ENCODE measurements at places on chromosomes 4 and X.

GRCh38 chr4:52788806-52789205, 37.6 kb upstream of the ERVMER34-1 start:
- no peak for DNase-seq
- H3K36me3 ChIP-seq: no peaks in the 10 kb centered on the region
- H3K27ac ChIP-seq: no peak overlapping the region
- H3K4me1 ChIP-seq: no peaks in the 10 kb centered on the region
- H3K4me3 ChIP-seq: no peak overlapping the region

DNA sequence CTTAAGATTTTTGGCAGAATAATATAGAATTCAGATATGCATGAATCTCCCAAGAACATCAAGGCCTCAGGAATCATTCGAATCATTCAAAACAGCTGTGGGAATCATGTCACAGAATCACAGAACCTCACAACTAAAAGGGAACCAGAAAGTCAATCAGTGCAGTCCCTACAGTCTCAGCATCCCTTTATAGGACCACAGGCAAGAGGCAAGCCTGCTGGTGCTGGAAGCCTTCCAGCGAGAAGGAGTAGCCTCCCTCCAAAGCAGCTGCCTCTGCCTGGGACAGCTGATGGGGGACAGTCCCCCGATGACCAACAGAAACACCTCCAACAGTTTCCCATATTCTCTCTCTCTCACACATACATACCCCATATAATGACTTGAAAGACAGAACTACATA, 20.7 kb downstream of the QDPR start:
- no peaks in the 10 kb centered on the region for H3K4me1 ChIP-seq
- no peak overlapping the region for H3K4me3 ChIP-seq
- H3K27ac ChIP-seq: no peak overlapping the region
- no peak for DNase-seq

GRCh38 chr4:169228076-169228475, 42.7 kb downstream of the SH3RF1 start:
- no peaks in the 10 kb centered on the region for H3K36me3 ChIP-seq
- no peaks in the 10 kb centered on the region for H3K4me1 ChIP-seq
- no peaks in the 10 kb centered on the region for H3K27me3 ChIP-seq
- no peak overlapping the region for H3K4me3 ChIP-seq

DNA sequence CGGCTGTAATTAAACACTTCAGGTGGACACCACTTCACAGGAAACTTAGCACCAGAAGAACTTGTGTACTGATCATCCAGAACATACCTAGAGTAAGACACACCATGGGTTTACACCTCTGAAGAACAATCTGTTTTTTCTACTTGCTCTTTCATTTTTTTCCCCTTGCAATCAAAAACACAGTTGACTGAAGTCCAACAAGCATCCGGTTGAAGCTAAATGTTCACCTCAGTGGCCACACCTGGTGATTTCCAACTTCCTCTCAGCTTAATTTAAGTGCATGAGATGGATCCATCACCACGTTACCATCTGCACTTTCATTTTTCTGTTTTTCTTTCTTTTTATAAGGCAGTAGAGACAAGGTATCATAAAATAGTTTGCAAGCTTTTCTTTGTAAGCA, 4.9 kb upstream of the TXK start:
- peak overlapping the region; percentile 59 for H3K27ac ChIP-seq
- H3K4me1 ChIP-seq: peaks cover 66% of the 10 kb centered on the region
- H3K27me3 ChIP-seq: no peaks in the 10 kb centered on the region
- H3K4me3 ChIP-seq: no peak overlapping the region

- H3K27ac ChIP-seq: no peak overlapping the region
- H3K27me3 ChIP-seq: no peaks in the 10 kb centered on the region
- H3K4me3 ChIP-seq: no peak overlapping the region
- no peaks in the 10 kb centered on the region for H3K4me1 ChIP-seq
These were observed 313.9 kb downstream of the FBXW7 start for GRCh38 chr4:152221816-152222516.

GRCh38 chr4:1418494-1419285, 12.4 kb upstream of the NKX1-1 start:
- no peak for DNase-seq
- H3K27ac ChIP-seq: no peak overlapping the region
- H3K4me1 ChIP-seq: no peaks in the 10 kb centered on the region
- no peaks in the 10 kb centered on the region for H3K27me3 ChIP-seq

GRCh38 chrX:6778544-6779503, 243.9 kb upstream of the VCX3A start:
- no peak for DNase-seq
- no peaks in the 10 kb centered on the region for H3K4me1 ChIP-seq
- no peaks in the 10 kb centered on the region for H3K36me3 ChIP-seq

DNA sequence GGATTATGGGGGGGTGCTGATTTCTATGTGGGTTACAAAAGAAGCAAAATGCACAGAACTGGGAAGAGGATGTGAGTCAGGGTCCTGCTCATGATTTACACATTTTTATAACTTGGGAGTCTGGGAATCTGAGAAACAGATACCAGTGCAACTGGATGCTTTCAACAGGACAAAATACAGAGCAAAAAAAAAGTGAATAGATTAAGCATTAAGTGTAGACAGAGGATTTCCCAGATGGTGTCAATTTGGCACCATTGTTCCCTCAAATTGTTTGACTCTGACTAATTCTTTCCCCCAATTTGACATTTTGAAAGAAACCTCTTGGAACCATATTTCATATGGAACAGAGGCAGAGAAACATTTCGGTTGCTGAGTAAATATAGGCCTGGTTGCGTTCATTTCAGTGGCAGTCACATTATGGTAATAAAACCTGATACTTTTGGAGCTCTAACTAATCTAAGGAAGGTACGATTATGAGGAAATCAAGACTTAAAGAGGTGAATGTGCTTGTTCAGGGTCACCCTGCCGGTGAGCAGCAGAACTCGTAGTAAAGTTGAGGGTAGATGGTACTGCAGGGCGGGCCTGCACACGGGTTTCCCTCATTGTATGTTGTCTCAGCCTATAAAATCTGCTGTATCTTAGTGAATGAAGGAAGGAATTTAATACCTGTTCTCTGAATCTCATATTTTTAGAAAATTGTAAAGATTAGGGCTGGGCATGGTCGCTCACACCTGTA, 18.7 kb upstream of the CDKL5 start:
- H3K27ac ChIP-seq: no peak overlapping the region
- no peak for DNase-seq
- H3K36me3 ChIP-seq: no peaks in the 10 kb centered on the region
- H3K4me3 ChIP-seq: no peak overlapping the region

DNA sequence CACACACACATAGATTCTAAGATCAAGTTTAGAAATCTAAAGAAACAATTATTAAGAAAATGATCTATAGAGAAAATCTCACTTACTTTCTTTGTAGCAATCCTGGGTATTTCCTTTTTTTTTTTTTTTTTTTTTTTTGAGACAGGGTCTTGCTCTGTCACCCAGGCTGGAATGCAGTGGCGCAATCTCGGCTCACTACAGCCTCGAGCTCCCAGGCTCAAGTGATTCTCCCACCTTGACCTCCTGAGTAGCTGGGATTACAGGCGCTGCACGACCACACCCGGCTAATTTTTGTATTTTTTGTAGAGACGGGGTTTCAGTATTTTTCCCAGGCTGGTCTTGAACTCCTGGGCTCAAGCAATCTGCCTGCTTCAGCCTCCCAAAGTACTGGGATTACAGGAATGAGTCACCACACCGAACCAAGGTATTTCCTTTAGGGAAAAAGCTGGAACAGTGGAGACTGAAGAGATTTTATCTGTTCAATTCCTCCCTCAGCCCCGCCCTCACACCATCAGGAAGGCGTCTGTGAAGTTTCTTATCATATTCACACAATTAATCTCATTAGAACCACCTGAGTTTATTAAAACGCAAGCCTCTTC, at the start of gene TRIML2:
Gene TRIML2 (minus strand): TSS at position 447 of the 599 bp plus-strand sequence. CDS start 4,235 bp downstream, outside the sequence.
- DNase-seq: no peak
- no peaks in the 10 kb centered on the region for H3K27me3 ChIP-seq
- no peaks in the 10 kb centered on the region for H3K4me1 ChIP-seq
- no peak within 1 kb of the TSS for H3K4me3 ChIP-seq
- no peaks in the 10 kb centered on the region for H3K36me3 ChIP-seq

DNA sequence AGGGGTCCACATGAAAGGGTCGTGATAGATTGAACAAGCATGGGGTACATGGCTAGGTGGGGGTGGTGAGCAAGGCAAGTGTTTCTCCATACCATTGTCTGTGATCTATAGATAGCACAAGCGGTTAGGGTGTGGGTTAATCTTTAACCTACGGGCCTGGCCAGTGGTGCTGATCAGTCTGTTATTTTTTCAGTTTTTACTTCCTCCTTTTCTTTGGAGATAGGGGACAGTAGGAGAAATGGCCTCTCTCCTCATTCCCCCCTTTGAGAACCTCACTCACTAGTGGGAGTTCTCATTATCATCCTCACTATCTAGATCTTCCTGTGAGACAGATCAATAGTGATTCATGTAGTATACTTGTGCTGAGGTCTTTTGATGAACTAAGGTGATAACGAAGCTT, 16.2 kb upstream of the GPKOW start:
- no peak overlapping the region for H3K27ac ChIP-seq
- no peaks in the 10 kb centered on the region for H3K27me3 ChIP-seq

- H3K4me1 ChIP-seq: peaks cover 9% of the 10 kb centered on the region
- no peaks in the 10 kb centered on the region for H3K36me3 ChIP-seq
- no peak overlapping the region for H3K4me3 ChIP-seq
- H3K27me3 ChIP-seq: no peaks in the 10 kb centered on the region
These were observed 148.9 kb upstream of the RBPJ start for GRCh38 chr4:26171941-26172340.

Measured in CD4-positive, alpha-beta memory T cell (primary cell).